ENCODE measurements at places on chromosomes 1 and 21. TPM values are rescaled to one million over a fixed set of nuclear protein-coding genes. Genes with fewer than 3 reads are reported as not detected.

DNA sequence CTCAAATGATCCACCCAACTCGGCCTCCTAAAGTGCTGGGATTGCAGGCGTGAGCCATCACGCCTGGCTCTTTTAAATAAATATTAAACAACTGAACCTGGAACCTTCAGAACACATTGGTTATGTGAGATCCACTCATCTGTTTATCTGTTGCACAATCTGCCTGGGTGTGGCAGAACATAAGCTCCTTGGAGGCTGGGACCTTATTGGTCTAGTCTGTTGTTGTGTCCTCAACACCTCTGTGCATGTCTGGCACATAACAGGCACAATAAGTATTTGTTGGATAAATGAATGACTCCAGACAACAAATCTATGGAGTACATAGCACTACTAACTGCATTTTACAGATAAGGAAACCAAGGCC, 4.1 kb upstream of the NBL1 start:
- no peak overlapping the region for H3K27ac ChIP-seq
- no peak for DNase-seq
- no peak overlapping the region for H3K4me3 ChIP-seq
- no peaks in the 10 kb centered on the region for H3K36me3 ChIP-seq
- peaks cover 18% of the 10 kb centered on the region for H3K4me1 ChIP-seq

GRCh38 chr1:220013497-220013896, 32.8 kb downstream of the EPRS1 start:
- peaks cover 38% of the 10 kb centered on the region for H3K36me3 ChIP-seq
- no peak for DNase-seq
- H3K4me3 ChIP-seq, result no peak overlapping the region
- no peaks in the 10 kb centered on the region for H3K27me3 ChIP-seq
- no peaks in the 10 kb centered on the region for H3K4me1 ChIP-seq
- H3K27ac ChIP-seq, result no peak overlapping the region

Gene CD247
- total RNA-seq, result not detected

Gene LCK
- 2.6 TPM for total RNA-seq

DNA sequence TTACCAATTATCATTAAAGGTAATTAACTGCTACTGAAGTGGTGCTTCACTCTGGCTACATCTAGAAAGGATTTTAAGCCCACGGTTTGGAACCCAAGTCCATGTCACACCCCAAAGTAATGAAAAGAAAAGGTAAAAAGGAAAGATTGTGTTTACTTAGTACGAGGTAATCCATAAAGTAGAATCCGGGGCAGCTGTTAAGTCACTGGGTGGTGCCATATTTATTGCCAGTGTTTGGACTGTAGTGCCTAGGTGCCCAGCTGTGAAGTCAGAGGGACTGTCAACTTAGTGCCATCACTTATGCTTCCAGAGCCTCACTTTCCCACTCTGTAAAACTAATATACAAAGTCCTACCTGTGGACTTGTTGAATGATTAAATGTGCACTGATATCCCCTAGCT, 52.2 kb upstream of the GRHL3 start:
- H3K4me3 ChIP-seq, result no peak overlapping the region
- H3K27me3 ChIP-seq, result no peaks in the 10 kb centered on the region
- H3K4me1 ChIP-seq, result peaks cover 50% of the 10 kb centered on the region

Data from PC-9 (cell line).